ENCODE measurements at places on chromosomes 7 and 10. TPM values are rescaled to one million over a fixed set of nuclear protein-coding genes. Genes with fewer than 3 reads are reported as not detected.

GIMAP6 gene
- not detected for total RNA-seq

MCMBP gene
- 94.6 TPM for total RNA-seq

TMEM184A gene
- total RNA-seq = 5.7 TPM

SORCS1 gene
- total RNA-seq = 57.4 TPM

LEP gene
- total RNA-seq = not detected

FAM25G gene
- total RNA-seq = not detected

GPC2 gene
- 56.1 TPM for total RNA-seq

PKD2L1 gene
- total RNA-seq = not detected

DNA sequence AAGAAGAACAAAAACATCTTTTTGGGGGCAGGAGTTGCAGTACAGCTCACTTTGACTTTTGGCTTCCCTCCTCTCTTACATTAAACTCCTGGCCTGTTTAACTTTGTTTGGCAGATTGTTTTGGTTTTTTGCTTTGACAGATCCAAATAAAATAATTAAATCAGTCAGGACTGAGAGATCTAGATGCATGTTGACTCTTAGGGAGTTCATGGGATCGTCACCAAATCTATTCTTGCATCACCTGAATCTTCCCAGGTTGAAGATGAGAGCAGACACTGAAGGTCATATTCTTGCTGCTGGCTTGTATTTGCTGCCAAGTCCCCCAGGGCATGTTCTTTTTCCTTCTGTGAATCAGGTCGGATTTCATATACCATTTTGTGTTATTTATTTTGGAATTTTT lies 759.4 kb downstream of the CNTNAP2 start:
- DNase-seq = no peak
- H3K4me1 ChIP-seq = no peaks in the 10 kb centered on the region
- H3K4me3 ChIP-seq = no peak overlapping the region
- no peaks in the 10 kb centered on the region for H3K27me3 ChIP-seq

DNA sequence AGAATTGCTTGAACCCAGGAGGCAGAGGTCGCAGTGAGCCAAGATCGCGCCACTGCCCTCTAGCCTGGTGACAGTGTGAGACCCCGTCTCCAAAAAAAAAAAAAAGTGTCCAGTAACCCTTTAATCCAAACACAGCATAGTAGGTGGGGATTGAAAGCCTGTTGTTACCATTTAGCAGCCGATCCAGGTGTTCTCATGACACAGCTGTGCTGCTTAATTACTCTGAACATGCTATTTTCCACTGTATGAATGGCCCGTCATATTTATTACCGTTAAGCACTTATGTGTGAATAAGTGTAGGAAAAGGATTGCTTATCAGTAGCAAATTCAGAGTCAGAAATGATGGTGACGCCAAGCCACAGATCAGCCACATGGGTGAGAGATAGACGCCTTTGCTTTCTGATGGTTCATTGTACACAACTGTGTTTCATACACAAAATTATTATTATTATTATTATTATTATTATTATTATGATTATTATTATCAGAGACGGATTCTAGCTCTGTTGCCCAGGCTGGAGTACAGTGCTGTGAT lies 11.6 kb upstream of the ORAI2 start:
- H3K27ac ChIP-seq = no peak overlapping the region
- no peaks in the 10 kb centered on the region for H3K27me3 ChIP-seq
- H3K4me3 ChIP-seq = no peak overlapping the region
- no peak for DNase-seq

GRCh38 chr7:108525327-108525984 lies 479 bp downstream of the PNPLA8 start:
- DNase-seq = peak; percentile 92
- peaks cover 11% of the 10 kb centered on the region for H3K27me3 ChIP-seq
- H3K36me3 ChIP-seq = peaks cover 5% of the 10 kb centered on the region
- H3K4me1 ChIP-seq = peaks cover 10% of the 10 kb centered on the region

All from endodermal cell (in vitro differentiated cells).